Caco-2 (cell line): ENCODE measurements at places on chromosomes 6 and 20.

DNA sequence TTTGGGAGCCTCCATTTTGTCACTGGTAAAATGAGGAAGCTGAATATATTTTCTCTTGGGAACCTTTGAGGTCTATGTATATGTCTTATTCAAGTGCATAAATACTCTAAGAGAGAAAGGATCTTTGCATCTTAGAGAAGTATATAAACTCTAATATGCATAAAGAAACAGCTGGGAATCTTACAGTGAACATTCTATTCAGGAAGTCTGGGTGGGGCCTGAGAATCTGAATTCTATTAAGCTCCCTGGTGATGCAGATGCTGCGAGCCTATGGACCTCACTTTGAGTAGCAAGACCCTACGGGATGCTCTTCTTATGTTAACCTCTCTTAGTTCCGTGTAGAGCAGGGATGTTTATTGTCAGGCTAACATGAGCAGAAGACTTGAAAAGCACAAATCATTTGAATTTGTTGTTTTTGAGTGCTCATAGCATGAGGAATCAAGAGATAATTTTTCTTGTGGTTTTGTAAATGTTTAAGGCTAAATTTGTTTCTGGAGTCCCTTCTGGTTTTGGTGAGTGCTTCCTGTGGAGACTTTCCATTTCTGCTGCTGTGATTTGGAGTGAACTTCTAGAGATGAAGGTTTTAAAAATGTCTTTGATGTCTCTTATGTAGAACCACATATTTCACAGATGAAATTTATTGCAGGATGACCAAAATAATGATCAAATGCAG lies 281.2 kb upstream of the JAG1 start:
- no peak for DNase-seq

- DNase-seq, result no peak
Observed at GRCh38 chr6:150773969-150774368, 91.5 kb upstream of the MTHFD1L start.

- no peak for DNase-seq
Observed at GRCh38 chr6:128098000-128098581, 197.2 kb upstream of the THEMIS start.

DNA sequence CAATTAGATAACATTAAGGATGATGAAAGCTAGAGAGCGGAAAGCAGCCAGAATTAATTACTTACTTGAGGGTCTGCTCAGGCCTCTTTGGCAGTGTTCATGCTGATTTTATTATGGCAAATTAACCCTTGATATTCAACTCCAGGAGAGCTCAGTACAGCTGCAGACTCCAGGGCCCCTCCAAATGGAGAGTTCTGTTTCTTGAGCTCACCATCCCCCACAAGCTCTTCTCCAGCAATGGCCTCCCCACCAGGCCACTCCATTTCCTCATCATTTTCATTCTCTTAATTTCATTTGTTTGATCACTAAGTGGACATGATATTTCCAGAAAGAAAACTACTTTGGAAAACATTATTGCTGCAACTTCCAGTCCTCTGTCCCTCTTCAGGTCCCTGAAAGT lies 513.3 kb upstream of the NOX3 start:
- DNase-seq, result no peak

GRCh38 chr20:14288341-14289330 lies 48.8 kb downstream of the FLRT3 start:
- DNase-seq, result no peak
